Camera-type eye (tissue), 1 donor: ENCODE measurements at places on chromosomes 2 and 18. TPM values are rescaled to one million over a fixed set of nuclear protein-coding genes. Genes with fewer than 3 reads are reported as not detected.

The SCN2A gene
- 24.2 TPM for total RNA-seq

The CTLA4 gene
- total RNA-seq, result 0.44 TPM

The GULP1 gene
- 86.1 TPM for total RNA-seq

The BOLL gene
- total RNA-seq, result 0.27 TPM

The MYCN gene
- 55.0 TPM for total RNA-seq

The MEIS1 gene
- 159 TPM for total RNA-seq

The CCDC148 gene
- total RNA-seq, result 13.1 TPM

The IL36A gene
- total RNA-seq, result not detected

The LIMS3 gene
- 3.5 TPM for total RNA-seq

The INHA gene
- total RNA-seq, result 0.82 TPM

The UGT1A8 gene
- total RNA-seq, result not detected

The PSD4 gene
- total RNA-seq, result 20.5 TPM

The SLC11A1 gene
- total RNA-seq, result 7.8 TPM

The ALPI gene
- total RNA-seq, result not detected

The PSMA8 gene
- not detected for total RNA-seq

The CCDC74A gene
- total RNA-seq, result 16.5 TPM

The BAZ2B gene
- total RNA-seq, result 499 TPM

The SLC35F6 gene
- 26.6 TPM for total RNA-seq

The EFHD1 gene
- 5.9 TPM for total RNA-seq

The STPG4 gene
- not detected for total RNA-seq

The CDCA7 gene
- total RNA-seq, result 10.7 TPM

The WDR75 gene
- 66.4 TPM for total RNA-seq

The GREB1 gene
- total RNA-seq, result 18.5 TPM

The MOGAT1 gene
- not detected for total RNA-seq

The AGXT gene
- total RNA-seq, result not detected

The RAB31 gene
- 29.4 TPM for total RNA-seq

The FBLN7 gene
- 17.3 TPM for total RNA-seq

The ACP1 gene
- 143 TPM for total RNA-seq

The ACADL gene
- total RNA-seq, result 3.7 TPM

The SGO2 gene
- 6.8 TPM for total RNA-seq

The KIAA2012 gene
- not detected for total RNA-seq

The MC4R gene
- total RNA-seq, result 1.2 TPM

The CYRIA gene
- 9.3 TPM for total RNA-seq

The APCDD1 gene
- 26.8 TPM for total RNA-seq

The CRACDL gene
- total RNA-seq, result 4.6 TPM

The ESPNL gene
- total RNA-seq, result 1.2 TPM

The PIK3C3 gene
- 102 TPM for total RNA-seq

The VWA3B gene
- not detected for total RNA-seq

The CD302 gene
- total RNA-seq, result 28.5 TPM
